Body of pancreas (tissue), 4 donors: ENCODE measurements at places on chromosomes 11 and 22. TPM values are rescaled to one million over a fixed set of nuclear protein-coding genes. Genes with fewer than 3 reads are reported as not detected.
A peak's percentile ranks its signal among the peaks of the same experiment; 100 is the strongest.

DNA sequence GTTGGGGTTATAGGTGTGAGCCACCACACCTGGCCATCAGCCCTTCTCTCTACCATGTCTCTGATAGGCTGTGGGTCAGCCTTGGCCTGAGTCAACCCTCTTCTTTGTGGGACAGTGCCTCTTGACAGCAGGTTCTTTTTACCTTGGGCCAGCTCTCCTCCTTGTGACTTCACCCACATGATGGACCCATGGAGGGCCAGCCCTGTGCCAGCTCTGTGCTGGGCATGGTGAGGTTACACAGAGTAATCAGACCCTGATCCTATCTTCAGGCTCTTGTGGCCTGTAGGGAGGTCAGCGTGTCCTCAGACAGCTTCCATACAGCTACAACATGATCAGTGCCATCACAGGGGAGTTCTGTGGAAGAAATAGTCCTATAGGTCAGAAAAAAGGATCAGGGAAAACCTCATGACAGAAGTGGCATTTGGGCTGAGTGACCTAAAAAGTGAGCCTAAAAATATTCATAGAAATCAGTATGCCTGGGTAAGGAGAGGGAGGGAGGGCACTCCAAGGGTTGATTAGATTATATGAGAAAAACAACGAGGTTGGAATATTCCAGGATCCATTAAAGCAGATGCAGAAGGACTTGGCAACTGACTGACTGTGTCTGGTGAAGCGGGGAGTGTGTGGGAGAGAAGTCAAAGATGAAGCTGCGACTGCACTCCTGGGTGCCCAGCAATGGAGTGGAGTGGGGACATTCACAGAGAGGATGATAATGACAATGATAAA is 17.1 kb downstream of the OTOG start:
- H3K4me3 ChIP-seq = no peak overlapping the region
- no peaks in the 10 kb centered on the region for H3K36me3 ChIP-seq
- H3K27ac ChIP-seq = no peak overlapping the region
- DNase-seq = no peak

DNA sequence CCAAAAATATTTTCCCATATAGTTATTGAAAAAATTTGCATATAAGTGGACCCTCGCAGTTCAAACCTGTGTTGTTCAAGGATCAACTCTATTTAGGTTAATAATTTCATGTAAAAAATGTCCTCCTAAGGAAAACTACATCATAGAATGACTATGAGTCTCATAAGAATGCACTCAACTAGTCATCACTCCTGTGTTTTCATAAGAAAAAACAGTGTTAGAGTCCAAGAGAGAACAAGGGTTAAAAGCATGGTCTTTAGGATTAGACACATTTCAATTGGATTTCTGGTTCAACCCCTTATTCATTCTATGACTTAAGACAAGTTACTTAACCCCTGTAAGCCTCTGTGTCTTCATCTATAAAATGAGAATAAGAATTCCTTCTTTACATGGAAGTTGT is 5.1 kb downstream of the PARVA start:
- H3K27ac ChIP-seq = no peak overlapping the region
- no peaks in the 10 kb centered on the region for H3K36me3 ChIP-seq
- no peak overlapping the region for H3K4me3 ChIP-seq
- H3K4me1 ChIP-seq = peaks cover 45% of the 10 kb centered on the region
- no peak for DNase-seq

GRCh38 chr11:62280452-62280851 is 10.5 kb downstream of the SCGB2A2 start:
- H3K4me1 ChIP-seq = no peaks in the 10 kb centered on the region
- no peaks in the 10 kb centered on the region for H3K36me3 ChIP-seq
- no peaks in the 10 kb centered on the region for H3K27me3 ChIP-seq
- no peak overlapping the region for H3K4me3 ChIP-seq
- no peak for DNase-seq

GRCh38 chr22:33325232-33326004 is 267.2 kb upstream of the SYN3 start:
- H3K4me1 ChIP-seq = peaks cover 13% of the 10 kb centered on the region
- H3K36me3 ChIP-seq = no peaks in the 10 kb centered on the region
- H3K27me3 ChIP-seq = no peaks in the 10 kb centered on the region
- no peak overlapping the region for H3K4me3 ChIP-seq
- no peak overlapping the region for H3K27ac ChIP-seq

DNA sequence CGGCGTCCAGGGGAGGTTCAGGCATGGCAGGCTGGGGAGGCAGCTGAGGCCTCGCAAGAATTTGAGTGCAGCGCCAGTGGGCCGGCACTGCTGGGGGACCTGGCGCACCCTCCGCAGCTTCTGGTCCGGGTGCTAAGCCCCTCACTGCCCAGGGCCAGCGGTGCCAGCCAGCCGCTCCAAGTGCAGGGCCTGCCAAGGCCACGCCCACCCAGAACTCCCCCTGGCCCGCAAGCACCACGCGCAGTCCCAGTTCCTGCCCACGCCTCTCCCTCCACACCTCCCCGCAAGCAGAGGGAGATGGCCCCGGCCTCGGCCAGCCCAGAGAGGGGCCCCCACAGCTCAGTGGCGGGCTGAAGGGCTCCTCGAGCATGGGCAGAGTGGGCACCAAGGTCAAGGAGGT is 2017.3 kb downstream of the LRRC4C start:
- H3K27ac ChIP-seq = no peak overlapping the region
- no peaks in the 10 kb centered on the region for H3K27me3 ChIP-seq
- no peak for DNase-seq
- no peak overlapping the region for H3K4me3 ChIP-seq
- H3K4me1 ChIP-seq = no peaks in the 10 kb centered on the region

The MFNG gene
- total RNA-seq = 3.0 TPM

The ABTB2 gene
- 2.1 TPM for total RNA-seq

GRCh38 chr11:132032555-132032954 is 662.1 kb downstream of the NTM start:
- H3K27me3 ChIP-seq = no peaks in the 10 kb centered on the region
- H3K4me1 ChIP-seq = no peaks in the 10 kb centered on the region
- DNase-seq = no peak
- no peak overlapping the region for H3K27ac ChIP-seq
- no peak overlapping the region for H3K4me3 ChIP-seq

The MRPL48 gene
- total RNA-seq = 17.9 TPM

GRCh38 chr11:26234451-26234850 is 97.5 kb upstream of the ANO3 start:
- H3K4me3 ChIP-seq = no peak overlapping the region
- H3K36me3 ChIP-seq = no peaks in the 10 kb centered on the region
- H3K4me1 ChIP-seq = no peaks in the 10 kb centered on the region
- no peak overlapping the region for H3K27ac ChIP-seq
- no peak for DNase-seq

DNA sequence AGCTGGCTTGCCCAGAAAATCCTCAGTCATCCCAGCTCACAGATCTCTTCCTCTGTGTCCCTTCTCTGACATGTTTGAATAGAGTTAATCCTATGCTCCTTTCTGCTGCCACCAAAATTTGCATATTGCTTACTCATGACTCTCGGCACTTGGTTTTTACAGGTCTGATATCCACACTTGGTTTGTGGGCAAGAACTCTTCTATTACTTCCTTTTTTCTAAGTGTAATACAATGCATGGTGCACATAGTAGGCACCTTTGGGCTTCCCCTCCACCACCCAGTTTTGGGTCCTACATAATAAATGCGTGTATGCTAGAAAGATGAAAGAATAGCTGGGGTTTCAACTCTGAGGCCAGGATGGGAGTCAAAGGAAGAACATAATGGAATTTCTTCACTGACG is 69.7 kb upstream of the GRK3 start:
- no peak overlapping the region for H3K27ac ChIP-seq
- H3K4me1 ChIP-seq = peaks cover 13% of the 10 kb centered on the region
- no peak overlapping the region for H3K4me3 ChIP-seq
- H3K27me3 ChIP-seq = no peaks in the 10 kb centered on the region
- no peak for DNase-seq

- peak; percentile 0 for DNase-seq
- H3K4me1 ChIP-seq = no peaks in the 10 kb centered on the region
- H3K27me3 ChIP-seq = no peaks in the 10 kb centered on the region
Measured at GRCh38 chr22:48337957-48338792, 1489.5 kb downstream of the BRD1 start.

The PNPLA5 gene
- not detected for total RNA-seq

DNA sequence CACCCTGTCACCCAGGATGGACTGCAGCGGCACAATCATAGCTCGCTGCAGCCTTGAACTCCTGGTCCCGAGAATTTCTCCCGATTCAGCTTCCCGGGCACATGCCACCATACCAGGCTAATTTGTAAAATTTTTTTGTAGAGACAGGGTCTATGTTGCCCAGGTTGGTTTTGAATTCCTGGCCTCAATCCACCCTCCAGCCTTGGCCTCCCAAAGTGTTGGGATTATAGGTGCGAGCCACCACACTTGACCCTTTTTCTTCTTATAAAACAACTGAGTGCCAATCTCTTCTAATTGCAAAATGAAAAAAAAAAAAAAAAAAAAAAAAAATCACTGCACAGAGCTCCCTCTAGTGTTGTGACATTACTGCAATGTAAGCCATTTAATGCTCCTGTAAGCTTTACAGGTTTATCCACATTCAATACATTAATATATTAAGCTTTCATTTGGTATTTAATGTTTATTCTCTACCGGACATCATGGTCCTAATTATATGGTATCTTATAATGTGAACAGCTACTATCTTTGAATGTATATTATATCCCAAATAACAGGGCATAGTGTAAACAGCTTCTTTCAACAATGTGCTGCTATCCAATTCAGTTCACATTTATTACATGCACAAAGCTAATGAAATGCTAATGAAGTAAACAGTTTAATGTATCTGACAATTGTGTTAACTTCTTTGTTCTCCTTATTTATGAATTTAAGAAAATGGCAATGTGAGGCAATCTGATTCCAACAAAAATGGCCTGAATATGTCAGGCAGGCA is 44.6 kb downstream of the COPB1 start:
- no peak overlapping the region for H3K4me3 ChIP-seq
- no peaks in the 10 kb centered on the region for H3K4me1 ChIP-seq
- H3K27me3 ChIP-seq = no peaks in the 10 kb centered on the region
- H3K36me3 ChIP-seq = peaks cover 6% of the 10 kb centered on the region
- no peak for DNase-seq

The LYVE1 gene
- total RNA-seq = 31.4 TPM

The CBLIF gene
- not detected for total RNA-seq

- H3K4me3 ChIP-seq = no peak overlapping the region
- no peak for DNase-seq
- no peaks in the 10 kb centered on the region for H3K36me3 ChIP-seq
- no peaks in the 10 kb centered on the region for H3K27me3 ChIP-seq
- no peak overlapping the region for H3K27ac ChIP-seq
- H3K4me1 ChIP-seq = peaks cover 16% of the 10 kb centered on the region
Measured at GRCh38 chr11:86453290-86454030, 78.8 kb downstream of the CCDC81 start.

DNA sequence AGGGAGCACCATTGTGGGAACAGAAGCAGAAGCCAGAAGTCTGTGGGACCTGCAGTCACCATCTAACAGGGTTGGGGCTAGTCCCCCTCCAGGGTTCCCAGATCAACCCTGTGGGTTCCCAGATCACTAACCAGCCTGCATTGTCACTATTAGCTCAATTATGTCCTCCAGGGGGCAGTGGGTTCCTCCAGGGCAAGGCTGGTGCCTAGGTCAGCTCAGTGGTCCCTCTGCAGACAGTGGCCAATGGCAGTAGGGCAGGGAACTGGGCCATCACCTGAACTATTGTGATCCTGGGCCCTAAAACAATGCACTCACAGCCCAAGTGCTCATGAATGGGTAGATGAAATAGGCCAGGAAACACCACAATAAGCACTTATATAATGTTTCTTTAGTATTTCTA is 18.8 kb upstream of the PRSS23 start:
- no peaks in the 10 kb centered on the region for H3K27me3 ChIP-seq
- no peak overlapping the region for H3K27ac ChIP-seq
- H3K36me3 ChIP-seq = no peaks in the 10 kb centered on the region
- no peak for DNase-seq

The CRYBA4 gene
- total RNA-seq = not detected

DNA sequence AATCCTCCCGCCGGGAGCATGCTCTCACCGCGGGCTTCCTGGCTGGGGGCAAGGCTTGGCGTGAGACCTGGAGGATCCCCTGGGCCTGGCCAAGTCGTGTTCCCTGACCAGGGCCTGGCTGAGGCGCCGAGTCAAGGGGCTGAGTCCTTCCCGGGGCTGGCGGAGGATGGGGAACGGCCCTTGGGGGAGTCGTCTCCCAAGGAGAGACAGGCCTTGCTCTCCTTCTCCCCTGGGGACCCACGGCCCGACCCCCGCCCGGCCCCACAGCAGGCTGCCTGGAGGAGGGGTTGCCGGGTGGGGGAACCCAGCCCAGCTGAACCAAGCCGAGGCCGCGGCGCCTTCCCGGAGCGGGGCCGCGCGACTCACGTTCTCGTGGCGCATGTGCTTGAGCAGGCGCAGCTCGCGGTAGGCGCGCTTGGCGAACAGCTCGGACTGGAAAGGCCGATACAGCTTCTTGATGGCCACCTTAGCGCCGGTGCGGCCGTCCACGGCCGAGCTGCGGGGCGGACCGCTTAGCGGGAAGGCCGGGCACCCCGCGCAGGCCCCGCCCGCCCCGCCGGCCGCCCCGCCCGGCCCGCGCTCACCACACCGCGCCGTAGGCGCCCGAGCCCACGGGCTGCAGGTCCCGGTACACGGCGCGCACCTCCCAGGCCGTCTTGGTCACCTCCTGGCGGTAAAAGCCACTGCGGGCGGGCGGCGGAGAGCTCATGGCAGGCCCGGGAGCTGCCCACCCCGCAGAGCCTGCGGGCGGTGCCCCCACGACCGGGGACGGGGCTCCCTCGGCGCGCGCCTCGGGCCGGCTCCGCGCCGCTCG is 475 bp downstream of the MAPK12 start:
- no peak overlapping the region for H3K27ac ChIP-seq
- H3K27me3 ChIP-seq = peaks cover 4% of the 10 kb centered on the region
- H3K4me3 ChIP-seq = no peak overlapping the region
- H3K4me1 ChIP-seq = peaks cover 16% of the 10 kb centered on the region
- no peaks in the 10 kb centered on the region for H3K36me3 ChIP-seq

- no peaks in the 10 kb centered on the region for H3K27me3 ChIP-seq
- no peaks in the 10 kb centered on the region for H3K36me3 ChIP-seq
- no peak overlapping the region for H3K4me3 ChIP-seq
- H3K4me1 ChIP-seq = no peaks in the 10 kb centered on the region
- H3K27ac ChIP-seq = no peak overlapping the region
Measured at GRCh38 chr22:25060522-25061071, 108.1 kb downstream of the KIAA1671 start.

DNA sequence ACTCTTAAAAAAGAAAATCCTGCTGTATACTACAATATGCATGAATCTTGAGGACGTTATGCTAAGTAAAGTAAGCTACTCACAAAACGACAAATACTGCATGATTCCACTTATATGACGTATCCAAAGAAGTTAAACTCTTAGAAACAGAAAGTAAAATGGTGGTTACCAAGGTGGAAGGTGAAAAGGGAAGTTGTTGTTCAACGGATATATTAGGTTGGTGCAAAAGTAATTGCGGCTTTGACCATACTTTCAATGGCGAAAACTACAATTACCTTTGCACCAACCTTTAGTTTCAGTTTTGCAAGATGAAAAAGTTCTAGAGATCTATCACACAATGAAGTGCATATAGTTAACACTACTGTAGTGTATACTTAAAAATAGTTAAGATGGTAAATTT is 101.8 kb downstream of the FAM168A start:
- H3K27ac ChIP-seq = no peak overlapping the region
- H3K27me3 ChIP-seq = no peaks in the 10 kb centered on the region
- H3K4me1 ChIP-seq = no peaks in the 10 kb centered on the region
- H3K4me3 ChIP-seq = no peak overlapping the region
- no peaks in the 10 kb centered on the region for H3K36me3 ChIP-seq

The HEPHL1 gene
- total RNA-seq = not detected

The ADAMTS15 gene
- total RNA-seq = 0.52 TPM

The CXCR5 gene
- total RNA-seq = not detected
